ENCODE measurements at places on chromosomes 3 and 15.

DNA sequence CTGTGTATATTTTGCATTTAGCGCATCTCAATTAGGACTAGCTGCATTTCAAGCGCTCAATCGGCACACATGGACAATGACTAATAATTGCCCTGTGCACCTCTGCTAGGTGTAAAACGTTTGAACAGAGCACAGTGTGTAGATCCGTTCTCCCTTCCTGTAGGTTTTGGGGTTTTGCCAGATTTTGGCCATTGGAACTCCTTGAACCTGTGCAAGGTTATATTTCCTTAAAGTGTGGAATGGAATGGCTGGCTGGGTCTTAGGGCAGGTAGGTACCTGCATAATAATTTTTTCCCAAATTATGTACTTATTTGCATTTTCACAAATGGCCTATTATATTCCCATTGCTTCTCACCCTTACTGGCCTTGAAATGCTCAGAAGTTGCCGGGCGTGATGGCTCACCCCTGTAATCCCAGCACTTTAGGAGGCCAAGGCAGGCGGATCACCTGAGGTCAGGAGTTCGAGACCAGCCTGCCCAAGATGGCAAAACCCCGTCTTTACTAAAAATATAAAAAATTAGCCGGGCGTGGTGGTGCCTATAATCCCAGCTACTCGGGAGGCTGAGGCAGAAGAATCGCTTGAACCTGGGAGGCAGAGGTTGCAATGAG is 777 bp downstream of the RNU5B-1 start:
- no peak for DNase-seq

DNA sequence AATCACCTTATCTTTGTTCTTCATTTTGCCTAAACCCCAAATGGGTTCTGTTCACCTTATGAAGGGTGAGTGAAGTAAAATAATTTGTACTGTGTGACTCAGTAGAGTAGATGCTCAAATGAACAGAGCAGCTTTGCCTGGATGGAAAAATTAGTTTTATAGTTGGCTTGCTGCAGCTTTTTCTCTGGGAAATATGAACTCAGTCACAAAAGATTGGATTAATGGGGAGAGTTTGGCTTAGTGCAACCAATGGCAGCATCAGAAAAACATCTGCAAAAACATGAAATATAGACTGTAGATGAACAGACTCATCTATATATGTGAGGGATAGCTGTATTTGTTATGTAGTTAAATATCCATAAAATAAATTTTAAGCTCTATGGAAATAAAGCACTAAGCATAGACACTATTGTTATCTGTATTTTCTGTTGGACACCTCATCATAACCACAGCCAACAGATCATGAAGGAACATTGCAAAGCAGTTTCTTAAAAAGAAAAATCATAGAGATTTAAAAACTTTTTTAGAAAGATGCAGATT is 181.3 kb downstream of the ECT2 start:
- no peak for DNase-seq

DNA sequence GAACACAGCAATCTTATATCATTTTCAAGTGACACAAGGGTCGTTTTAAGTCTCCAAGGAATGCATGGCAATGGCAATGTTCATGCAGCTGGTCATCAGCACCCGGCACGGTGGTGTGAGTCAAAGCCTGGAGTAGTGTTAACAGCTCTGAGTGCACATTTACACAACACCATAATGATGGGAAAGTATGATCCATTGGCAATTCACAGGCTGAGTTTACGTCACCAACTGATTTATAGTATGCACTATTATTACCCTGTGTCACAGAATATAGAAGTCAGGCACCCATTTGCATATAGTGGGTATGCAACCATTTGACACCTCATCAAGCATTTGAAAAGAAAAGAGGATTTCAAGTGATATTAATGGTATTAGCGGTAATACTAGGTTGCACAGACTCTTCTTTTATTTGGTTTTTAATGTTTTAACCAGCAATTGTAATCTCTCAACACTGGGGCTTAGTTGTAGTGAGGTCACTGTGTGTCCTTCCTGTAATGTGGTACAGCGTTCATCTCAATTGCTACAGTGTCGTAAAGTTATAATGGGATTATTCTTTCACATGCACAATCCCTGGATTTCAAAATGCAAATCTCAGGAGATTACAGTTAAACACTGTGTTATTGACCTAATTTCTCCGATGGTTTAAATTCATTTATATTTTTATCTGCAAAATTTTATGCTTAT is 113.8 kb downstream of the C3orf38 start:
- DNase-seq: no peak

DNA sequence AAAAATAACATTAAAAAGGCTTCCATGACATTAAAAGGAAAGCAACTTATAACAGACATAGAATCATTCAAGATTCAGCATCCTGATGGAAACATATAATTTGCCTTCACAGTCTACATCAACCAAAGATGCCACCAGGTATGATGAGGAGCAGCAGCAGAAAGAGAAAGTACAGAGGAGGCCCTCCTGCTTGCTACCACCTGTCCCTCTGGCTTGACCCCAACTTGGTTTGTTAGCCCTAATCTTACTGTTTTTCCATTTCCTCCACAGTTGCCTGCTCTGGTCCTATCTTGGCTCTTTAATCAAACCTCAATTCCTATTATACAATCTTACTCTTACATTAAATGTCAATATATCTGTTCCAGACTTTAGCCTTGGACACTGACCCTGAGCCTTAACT is 171.3 kb downstream of the DPH6 start:
- no peak for DNase-seq

GRCh38 chr3:14616606-14617507 is 34.7 kb upstream of the CCDC174 start:
- DNase-seq: no peak

GRCh38 chr3:36945333-36945980 is 603 bp upstream of the TRANK1 start:
- no peak for DNase-seq

- DNase-seq: no peak
These were observed 88.3 kb downstream of the TMEM266 start for GRCh38 chr15:76147906-76148570.

DNA sequence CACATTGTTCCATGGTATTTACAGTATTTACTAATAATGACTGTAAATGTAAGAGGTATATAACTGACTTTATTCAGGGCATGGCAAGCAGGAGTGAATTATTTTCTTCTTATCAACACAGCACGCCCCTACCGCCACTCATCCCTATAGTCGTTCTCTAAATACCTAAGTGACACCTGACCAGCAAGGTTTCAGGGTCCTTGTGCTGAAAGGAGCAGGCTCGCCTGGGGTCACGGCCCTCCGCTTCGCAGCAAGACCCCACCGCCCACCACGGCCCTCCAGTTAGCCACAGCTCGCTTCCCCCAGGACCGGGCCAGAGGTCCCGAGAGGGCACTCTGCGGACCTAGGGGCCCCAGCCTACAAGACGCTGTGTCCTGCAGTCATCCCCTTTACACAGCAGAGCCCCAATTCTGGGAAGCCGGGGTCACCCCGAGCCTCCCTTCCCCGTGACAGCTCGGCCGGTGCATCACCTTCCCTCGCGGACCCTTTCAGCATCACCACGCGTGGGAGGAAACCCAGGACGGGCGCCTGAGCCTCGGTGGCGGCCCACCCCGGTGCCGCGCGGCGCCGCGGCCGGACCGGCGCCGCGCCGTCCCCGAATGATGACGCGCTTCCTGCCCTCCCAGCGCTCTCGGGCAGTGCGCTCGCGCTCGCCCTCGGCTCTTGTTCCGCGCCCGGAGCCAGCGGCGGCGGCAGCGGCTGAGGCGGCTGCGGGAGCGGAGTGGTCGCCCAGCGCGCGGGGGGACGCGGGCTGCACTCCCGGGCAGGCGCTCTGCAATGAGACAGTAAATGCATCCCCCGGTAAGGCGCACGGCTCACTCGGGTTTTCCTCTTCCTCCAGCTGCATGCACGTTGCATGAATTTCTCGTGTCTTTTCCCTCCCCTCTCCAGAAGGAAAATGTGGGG is 225.1 kb upstream of the C2CD4B start:
- DNase-seq: peak; percentile 58

GRCh38 chr3:25679642-25680302 is 15.1 kb upstream of the TOP2B start:
- no peak for DNase-seq

GRCh38 chr3:44467241-44467640 is 10.2 kb downstream of the ZNF445 start:
- no peak for DNase-seq

GRCh38 chr3:141383555-141384129 is 15.3 kb downstream of the ZBTB38 start:
- DNase-seq: no peak

DNA sequence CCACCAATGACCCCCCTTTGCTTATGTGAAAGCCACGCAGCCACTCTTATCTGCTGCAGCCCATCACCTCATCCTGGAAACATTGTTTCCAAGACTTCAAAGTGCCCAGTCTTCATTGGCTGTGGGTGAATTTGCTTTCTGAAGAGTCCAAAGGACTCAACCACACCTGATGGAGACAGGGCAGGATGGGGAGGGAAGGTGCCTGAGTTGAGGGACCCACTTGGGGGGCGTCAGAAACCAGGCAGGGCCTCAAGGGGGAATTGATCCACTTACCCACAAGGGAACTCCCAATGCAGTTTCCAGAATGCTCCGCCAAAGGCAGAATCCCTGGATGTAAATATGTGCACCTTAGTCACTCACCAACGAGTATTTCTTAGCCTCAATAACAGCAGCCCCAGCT is 147.9 kb upstream of the ATP2B2 start:
- DNase-seq: no peak

- DNase-seq: peak; percentile 78
These were observed 12.2 kb downstream of the STAB1 start for GRCh38 chr3:52507359-52507758.

DNA sequence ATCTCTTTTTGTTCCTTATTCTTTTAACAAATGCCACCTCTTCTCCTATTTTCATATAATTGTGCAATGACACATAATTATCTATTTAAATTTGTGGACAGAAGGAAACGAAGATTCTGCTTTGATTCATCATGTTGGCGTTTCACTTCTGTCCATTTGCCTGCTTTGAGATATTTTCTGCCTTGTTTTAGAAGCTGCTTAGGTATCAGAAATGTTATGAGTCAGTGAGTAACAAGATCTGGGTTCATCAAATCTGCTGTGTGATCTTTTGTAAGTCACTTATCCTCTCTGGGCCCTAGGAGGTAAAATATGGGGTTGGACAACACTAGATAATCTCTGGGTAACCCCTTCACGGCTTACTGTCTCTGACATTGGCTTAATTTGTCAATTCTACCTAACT is 7.3 kb upstream of the MINDY4B start:
- DNase-seq: no peak

DNA sequence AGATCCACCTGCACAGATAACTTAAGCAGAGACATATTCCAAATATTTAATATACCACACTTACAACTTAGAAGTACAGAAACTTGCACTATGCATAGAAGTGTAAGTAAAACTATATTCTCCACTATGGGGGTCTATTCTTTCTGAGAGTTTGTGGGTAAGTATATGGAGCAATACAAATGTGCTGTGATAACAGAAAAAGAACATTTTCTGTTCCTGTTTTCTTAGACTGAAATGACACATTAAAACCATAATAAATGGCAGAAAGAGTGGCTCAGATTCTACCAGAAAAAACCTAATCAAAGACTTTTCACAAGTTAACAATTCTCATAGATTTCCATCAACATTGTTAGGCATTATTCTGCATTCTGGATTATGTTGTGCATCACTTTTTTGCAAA is 96.6 kb upstream of the WNT7A start:
- DNase-seq: no peak

GRCh38 chr3:177589911-177590381 is 392.7 kb upstream of the TBL1XR1 start:
- DNase-seq: peak; percentile 31

GRCh38 chr15:54280726-54281125 is 302.5 kb downstream of the UNC13C start:
- no peak for DNase-seq

DNA sequence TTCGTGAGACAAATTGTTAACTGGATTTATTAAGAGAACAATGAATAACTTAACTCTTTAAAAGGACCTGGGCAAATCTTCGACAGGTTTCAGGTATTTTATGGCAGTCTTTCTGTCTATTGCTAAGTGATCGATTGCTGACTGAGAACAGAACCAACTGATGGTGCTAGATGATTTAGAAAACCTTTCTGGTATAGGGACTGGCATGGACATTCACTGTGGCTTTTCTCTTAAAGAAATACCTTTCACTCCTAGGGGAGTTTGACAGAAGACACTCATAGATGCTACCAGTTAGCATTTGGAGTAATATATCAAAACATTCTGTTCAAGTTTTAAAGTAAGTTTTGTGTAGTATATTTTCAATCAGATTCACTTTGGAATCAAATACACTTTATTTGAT is 654 bp downstream of the PPARG start:
- DNase-seq: no peak

DNA sequence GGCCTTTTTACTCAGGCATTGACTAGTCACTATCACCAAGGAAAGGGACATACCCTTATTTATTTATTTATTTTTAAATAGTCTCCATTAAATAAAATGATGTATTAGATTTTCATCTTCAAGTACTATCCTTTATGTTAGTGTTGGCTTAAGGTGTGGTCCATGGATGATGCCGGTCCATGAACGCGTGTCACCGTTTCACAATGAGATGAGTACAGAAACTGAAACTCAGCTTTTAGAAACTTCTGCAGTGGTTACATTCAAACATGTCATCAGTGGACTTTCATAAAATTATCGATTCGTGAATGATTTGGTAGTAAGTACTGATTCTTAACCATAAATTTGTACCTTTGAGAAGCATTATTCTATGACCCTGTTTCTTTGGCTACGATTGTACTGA is 166.6 kb downstream of the SATB1 start:
- DNase-seq: no peak

DNA sequence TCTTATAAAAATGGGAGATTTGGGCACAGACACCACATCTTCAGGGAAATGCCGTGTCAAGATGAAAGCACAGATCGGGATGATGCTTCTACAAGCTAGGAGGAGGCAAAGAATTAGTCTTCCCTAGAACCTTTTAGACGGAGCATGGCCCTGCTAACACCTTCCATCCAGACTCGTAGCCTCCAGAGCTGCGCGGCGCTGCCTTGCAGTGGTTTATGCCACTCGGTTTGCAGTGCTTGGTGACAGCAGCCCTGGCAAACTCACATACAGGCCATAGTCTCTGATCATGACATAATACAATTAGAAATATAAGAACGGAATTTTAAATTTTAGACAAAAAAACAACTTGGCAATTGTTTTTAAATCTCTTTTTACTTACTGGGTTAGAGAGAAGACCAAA is 37.1 kb upstream of the SLC41A3 start:
- no peak for DNase-seq

DNA sequence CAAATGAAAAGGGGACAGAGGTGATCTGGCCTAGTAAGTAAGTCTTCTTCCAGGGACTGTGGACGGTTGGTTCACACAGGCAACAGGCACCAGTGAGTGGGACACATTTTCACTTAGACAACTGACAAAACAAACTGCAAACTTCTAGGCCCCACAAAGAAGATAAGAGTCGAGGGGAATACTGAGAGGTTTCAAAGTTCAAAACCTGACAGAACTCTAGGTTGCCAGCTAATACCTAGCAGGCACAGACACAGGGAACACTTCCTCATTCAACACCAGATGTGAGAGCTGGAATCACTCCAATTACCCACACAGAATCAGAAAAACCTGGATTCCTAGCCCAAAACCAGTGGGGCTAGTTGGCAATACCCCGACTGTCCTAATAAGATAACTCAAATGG is 621.7 kb downstream of the ZPLD1 start:
- no peak for DNase-seq

All from HS-27A (cell line).